Stimulated activated CD4-positive, alpha-beta T cell treated with anti-CD3 and anti-CD28 coated beads, Interleukin-1b, Interleukin-23, amount 100 ng/mL, for 4 hours (primary cell): ENCODE measurements at places on chromosomes 7 and 10.

- no peak for DNase-seq
These were observed 272.8 kb upstream of the TCERG1L start for GRCh38 chr10:131584287-131584686.

DNA sequence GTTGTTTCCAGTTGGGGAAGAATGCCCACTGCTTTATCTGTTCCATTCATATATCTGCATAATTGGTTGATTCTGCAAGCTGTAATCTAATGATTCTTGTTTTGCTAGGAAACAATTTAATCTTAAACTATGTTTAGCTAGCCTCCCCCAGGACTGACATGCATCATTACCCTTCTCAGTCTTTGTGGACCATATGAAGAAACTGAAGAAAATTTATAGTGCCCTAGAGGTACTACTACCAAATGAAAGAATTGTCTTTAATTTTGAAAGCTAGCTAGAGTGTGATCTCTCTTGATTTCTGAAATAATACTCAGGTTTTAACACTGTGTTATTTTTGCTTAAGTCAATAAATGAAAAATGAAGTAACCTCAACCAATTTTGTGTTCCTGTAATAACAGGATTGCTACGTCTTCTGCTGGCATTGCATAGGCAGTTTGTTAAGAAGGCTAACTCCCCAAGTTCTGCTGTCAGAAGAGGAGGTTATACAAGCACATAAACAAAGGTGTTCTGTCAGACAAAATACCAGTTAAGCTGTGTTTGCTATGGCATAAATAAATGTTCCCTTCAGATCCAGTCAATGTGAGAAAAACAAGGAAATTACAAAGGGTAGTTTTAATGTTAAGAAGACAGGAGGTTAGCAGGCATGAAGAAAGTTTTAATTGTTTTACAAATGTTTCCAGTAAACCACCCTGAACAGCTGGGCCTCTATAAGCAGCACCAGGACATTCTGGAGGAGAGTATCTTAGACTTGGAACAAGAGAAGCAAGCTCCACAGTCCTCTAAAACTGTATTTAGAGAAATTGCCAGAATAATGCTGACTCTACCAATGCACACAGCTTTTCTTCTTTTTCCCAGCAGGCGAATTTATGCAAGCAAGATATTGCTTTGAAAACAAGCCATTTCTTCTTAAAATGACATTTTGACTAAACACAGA, 90.3 kb upstream of the CTTNBP2 start:
- no peak for DNase-seq

GRCh38 chr10:93288679-93289634, 193.2 kb downstream of the MYOF start:
- DNase-seq: peak; percentile 27

DNA sequence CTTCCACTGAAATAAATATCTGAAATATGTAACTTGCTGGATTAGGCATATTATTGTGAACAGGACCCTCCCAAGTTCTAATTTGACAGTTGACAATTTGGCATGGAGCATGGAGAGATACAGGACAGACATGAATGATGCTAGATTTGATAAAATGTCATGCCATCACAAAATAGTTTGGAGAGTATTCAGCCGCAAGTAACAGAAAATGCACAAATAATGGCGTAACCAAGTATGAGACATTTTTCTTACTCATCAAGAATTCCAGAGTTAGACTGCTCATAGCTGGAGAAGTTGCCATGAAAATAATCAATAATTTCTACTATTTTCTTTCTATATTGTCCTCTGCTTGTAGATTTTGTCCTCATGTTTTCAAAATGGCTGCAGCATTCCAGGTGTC, 45.5 kb upstream of the GPAM start:
- no peak for DNase-seq

DNA sequence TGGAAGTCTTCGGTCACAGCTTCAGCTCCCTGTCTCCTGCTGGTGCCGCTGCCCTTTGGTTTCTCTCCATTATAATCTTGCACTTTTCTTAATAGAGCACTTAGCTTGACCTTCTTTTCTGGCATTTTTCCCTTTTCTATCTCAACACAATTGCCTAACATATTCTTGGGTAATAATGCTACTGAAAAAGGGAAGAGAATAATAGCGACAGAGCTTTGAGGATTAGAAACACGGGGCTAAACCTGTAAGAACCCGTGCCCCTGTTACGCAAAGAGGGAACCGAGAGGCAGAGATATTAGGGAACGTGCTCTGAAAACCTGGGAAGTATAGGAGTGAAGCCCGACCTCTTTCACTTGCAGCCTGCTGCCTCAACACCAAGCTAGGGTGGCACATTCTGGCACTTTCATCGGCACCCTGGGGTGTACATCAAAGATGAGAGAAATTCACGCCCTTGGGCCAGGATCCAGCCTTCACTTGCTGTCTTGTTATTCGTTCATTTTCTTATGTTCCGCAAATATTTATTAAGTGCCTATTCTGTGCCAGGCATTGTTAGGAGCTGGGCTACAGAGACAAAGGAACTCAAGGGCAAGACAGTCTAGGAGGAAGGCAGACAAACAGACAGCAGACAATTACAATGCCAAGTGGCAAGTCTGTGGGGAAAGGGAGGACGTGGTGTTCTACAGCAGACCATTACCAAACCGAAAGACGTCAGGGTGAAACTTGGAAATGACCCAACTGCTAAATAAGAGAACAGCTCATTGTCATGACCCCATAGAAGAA, 33.0 kb upstream of the GALNTL5 start:
- no peak for DNase-seq

- DNase-seq: no peak
These were observed 21.1 kb downstream of the FAM20C start for GRCh38 chr7:213324-213993.

DNA sequence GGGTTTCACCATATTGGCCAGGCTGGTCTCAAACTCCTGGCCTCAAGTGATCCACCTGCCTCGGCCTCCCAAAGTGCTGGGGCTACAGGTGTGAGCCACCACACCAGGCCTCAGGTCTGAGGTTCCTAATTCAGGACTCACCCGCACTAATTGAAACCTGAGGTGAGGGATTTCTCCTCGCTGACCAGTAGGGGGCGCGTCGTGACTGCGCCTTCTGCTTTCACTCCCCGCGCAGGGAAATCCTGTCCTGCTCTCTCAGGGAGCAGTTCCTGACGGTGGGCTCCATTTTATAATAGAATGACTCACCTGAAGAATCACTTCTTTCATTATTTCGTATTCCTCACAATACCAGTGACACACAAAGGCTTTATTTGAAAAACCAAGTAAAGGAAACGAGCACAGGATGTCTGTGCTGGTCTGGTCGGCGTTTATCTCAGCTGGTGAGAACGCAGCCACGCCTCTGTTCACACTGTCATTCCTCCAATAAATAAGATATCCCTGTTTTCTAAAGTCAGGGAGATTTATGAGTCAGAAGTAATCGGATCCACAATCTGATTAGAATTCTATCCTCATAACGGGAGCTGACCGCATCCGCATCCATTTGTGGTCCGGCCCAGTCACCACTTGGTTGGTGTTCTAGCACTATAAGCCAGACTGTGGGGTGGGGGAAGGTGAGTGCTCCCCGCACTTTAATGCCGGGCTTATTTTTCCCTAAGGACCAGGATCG, 35.4 kb downstream of the BAG3 start:
- peak; percentile 83 for DNase-seq

- DNase-seq: no peak
These were observed 12.1 kb upstream of the KPNA7 start for GRCh38 chr7:99219985-99220384.

DNA sequence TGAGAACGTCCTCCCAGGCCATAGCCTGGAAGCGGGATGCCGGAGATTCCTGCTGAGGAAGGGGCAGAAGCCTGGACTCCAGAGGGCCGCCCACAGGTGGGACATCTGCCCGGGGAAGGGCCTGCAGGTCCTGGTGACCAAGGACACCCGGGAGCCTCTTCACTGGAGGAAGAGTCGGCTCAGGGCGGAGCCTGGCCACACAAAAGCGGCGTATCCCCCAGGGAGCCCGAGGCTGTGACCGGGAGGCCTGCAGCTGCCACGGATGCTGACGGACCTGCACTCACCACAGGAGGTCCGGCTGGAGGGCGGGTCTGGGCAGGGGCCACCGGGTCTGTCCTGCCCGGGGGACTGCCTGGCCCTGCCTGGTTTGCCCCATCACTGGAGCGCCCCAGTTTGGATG, 15.5 kb upstream of the ADGRA1 start:
- DNase-seq: no peak

- DNase-seq: no peak
These were observed 702.3 kb downstream of the LRMDA start for GRCh38 chr10:76133597-76134255.

GRCh38 chr10:129744134-129745111, 219.7 kb downstream of the EBF3 start:
- DNase-seq: no peak

DNA sequence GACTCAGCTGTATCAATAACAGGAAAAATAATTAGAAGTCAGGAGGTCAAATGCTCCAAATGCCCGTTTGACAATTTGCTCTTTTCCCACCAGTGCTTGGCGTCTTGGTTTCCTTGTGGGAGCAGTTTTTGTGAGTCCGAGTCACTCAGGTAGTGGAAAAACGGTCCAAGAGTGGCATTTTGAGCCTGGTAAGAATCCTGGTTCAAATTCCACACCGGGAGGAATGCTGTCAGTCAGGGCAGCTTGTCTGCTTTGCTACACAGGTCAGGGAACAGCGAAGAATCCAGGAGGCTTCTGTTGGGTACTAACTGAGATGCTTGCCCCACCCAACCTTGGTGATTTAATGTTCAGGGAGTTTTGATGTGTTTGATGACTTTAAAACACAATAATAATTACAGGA, 209.5 kb downstream of the HERPUD2 start:
- no peak for DNase-seq

DNA sequence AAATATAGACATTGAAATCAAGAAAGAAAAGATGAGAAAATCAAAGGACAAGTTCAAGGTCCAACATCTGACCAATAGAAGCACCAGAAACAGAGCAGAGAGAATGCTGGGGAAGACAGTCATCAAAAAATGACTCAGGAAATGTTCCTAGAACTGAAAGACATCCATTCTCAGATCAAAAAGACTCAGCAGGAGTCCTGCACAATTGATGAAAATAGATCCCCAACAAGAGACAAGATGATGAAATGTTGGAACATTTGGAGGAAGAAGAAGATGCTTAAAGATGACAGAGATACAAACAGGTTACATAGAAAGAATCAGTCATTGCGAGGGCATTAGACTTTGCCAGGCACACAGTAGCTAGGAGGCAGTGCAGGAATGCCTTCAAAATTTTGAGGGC, 30.0 kb upstream of the EIF5AL1 start:
- DNase-seq: no peak

DNA sequence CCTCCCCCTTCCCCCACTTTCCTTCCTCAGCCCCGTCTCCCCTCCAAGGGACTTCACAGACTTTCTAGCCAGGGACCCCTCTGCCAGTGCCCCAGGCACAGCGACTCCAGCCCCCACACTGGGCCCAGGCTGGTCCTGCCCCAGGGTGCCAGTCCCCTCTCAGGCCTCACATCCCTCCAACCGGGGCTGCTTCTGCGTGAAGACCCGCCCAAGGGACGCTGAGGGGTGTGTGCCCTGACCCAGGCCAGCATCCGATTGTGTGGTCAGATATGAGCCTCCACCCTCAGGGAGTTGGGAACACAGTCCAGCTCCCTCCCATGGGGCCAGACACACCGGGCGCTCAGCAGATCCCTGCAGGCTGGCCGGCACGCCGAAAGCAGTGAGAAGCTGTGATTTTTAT, 97.0 kb downstream of the MICALL2 start:
- no peak for DNase-seq

GRCh38 chr7:22329816-22330524, 27.0 kb downstream of the RAPGEF5 start:
- no peak for DNase-seq

GRCh38 chr10:81957976-81958375, 83.0 kb downstream of the NRG3 start:
- no peak for DNase-seq

DNA sequence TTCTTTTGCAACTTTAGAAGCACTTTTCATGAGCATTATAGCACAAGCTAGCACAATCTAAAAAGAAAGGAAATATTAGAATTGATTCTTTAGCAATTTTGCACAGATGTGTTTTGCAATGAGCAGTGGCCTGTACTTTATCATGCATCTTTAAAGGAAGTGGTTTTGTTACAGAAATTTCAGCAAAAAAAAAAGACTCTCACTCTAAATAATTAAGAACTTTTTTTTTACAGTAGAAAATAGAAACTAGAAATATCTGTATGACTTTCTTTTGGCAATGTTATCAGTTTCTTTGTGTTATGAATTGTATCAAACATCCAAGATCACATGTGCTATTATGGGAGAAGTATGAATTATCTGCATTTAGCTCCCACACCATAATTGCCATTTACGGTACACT, 195.7 kb upstream of the KLF6 start:
- DNase-seq: no peak

- no peak for DNase-seq
These were observed 164.8 kb upstream of the PRSS58 start for GRCh38 chr7:142422621-142423020.

DNA sequence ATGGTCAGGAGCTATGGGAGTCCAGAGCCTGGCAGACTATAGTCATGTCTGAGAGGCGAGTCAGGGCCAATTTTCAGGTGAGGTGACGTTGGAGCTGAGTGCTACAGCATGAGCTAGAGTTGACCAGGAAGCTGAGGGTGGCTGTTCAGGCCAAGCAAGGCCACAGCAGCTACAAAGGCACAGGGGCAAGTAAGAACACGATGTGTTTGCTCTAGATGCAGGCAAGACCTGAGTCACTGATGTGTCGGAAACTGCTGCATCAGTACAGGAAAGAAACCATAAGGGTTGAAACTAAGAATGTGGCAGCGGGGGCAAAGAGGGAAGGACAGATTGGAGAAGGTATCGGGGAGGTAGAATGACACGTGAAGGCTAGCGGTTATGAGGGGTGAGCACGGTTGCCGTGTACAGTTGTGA, 11.8 kb upstream of the RRP12 start:
- DNase-seq: no peak

DNA sequence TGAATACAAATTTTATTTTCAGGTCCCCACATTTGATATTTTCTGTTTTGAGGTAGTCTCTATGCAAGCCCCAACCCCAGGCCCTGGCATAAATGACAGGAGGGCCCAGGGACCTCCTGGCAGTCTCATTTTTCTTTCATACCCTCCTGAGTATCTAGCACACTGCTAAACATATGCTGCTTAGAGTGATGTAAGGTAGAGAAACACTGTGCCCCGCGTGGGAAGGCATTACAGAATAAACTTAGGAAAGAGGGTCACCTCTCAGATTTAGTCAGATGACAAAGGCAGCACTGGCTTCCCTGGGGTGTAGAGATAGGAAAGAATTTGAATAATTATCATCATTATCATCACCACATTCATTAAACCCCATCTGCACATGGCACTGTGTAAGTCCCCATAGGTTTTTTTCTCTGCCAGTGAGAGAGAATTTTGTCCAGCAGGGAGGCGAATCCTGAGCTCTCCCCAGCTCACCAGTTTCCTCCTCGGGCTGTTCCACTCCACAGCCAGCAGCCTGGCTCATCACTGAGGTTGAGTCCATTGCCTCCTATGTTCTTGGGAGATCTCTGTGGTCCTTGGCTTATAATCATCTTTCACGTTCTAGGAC, 507.3 kb upstream of the GALNT17 start:
- no peak for DNase-seq

GRCh38 chr10:83871187-83872081, 267.9 kb upstream of the GHITM start:
- DNase-seq: peak; percentile 5

GRCh38 chr7:98186452-98187137, 24.6 kb upstream of the BHLHA15 start:
- DNase-seq: no peak
